ENCODE measurements at places on chromosomes 3 and 15. TPM values are rescaled to one million over a fixed set of nuclear protein-coding genes. Genes with fewer than 3 reads are reported as not detected.

The EBLN2 gene
- total RNA-seq = 5.1 TPM

The CHST2 gene
- total RNA-seq = 3.7 TPM

The ZNF774 gene
- 7.4 TPM for total RNA-seq

The MESP2 gene
- not detected for total RNA-seq

The ARL14 gene
- not detected for total RNA-seq

The ADCY5 gene
- total RNA-seq = 65.5 TPM

- DNase-seq = no peak
Observed at GRCh38 chr15:100772478-100772877, 107.2 kb upstream of the ALDH1A3 start.

DNA sequence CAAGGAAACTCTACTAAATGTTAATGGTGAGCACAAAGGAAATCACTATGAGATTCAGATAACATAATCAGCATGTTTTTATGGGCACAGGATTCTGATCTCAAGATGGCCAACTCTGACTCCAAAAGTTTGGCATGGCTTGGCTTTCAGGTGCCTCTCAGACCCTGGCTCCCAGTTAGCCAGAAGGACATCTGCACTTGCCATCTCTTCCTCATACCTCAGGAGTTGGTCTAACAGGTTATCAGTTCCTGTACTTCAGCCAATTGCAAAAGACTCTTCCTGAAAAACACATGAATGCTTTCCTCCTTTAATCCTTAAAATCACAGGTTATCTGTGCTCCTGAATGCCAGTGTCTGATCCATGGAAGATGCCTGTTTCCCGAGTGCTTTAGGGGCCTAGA, 25.0 kb downstream of the TMPRSS7 start:
- no peak for DNase-seq

DNA sequence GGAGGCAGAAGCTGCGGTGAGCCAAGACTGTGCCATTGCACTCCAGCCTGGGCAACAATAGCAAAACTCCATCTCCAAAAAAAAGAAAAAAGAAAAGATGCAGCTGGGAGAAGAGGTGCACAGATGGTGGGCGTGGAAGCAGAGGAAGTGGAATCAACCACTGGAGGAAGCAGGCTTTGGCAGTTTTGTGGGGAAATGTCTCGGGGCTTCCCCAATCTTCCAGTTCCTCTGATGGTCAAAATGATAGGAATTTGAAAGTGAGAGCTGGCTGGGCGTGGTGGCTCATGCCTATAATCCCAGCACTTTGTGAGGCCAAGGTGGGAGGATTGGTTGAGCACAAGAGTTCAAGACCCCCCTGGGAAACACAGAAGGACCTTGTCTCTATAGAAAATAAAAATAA, 48.1 kb upstream of the SMAD3 start:
- DNase-seq = no peak

DNA sequence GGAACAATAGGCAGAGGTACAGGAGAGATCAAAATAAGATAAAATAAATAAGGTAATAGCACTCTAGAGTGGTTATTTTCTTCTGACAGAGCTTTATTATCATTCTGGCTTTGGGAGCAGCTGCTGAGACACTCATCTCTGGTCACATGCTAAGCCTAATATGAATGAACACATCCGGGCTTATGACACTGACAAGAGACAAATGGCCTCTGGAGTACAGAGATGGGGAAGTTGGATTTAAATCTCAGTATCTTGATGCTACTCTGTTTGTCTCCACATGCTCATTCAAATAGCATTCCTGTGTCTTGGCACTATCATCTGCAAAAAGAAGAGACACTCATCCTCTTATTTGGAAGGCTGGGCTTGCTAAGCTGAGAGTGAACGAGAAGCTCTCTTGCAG, 55.6 kb downstream of the TMEM45A start:
- DNase-seq = no peak

DNA sequence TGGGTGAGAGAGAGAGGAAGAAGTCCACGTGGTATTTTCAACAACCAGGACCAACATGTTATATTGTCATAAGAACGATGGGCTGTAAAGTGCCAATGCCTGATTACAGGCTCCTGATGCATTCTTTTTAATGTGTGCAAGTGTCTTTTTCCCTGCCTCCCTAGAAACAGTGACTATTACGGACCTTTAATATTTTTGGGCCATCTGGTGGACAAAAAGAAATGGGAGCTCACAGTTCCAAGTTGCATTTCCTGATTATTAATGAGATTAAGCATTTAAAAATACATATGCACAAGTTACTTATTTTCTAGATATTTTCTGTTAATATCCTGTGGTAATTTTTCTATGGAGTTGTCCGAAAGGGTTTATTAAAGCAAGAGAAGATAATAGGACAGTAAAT, 530.2 kb downstream of the NR2F2 start:
- DNase-seq = no peak

GRCh38 chr15:67066959-67067853, 1.8 kb downstream of the SMAD3 start:
- DNase-seq = no peak

- no peak for DNase-seq
Observed at GRCh38 chr15:35465783-35466182, 80.2 kb downstream of the DPH6 start.

DNA sequence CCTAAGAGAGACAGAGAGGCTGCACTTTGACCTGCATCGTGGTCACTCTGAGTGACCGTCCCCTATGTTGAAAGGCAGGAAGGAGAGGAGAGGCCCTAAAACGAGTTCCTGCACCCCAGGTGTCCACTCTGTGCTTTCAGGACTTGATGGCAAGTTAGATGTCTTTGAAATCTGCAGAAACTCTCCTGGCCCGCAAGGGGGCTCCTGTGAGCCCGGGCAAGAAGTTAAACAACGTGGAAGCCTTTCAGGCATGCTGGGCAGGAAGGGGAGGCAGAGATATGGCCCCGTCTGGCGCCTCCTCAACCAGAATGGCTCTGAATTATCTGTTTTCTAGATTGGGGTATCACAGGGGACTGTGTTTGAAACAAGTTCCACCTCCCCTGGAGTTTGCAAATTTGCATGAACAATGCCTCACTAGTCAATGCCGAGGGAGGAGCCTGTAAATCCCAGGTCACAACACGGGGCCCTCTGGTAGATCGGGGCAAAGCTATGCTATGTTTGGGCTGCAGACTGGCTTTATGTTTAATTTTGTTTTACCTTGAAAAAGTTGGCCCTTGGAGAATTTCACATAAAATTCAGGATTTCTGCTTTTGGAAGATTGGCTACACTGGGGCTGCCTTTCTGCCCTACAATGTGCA, 9.8 kb downstream of the CTXND1 start:
- no peak for DNase-seq

DNA sequence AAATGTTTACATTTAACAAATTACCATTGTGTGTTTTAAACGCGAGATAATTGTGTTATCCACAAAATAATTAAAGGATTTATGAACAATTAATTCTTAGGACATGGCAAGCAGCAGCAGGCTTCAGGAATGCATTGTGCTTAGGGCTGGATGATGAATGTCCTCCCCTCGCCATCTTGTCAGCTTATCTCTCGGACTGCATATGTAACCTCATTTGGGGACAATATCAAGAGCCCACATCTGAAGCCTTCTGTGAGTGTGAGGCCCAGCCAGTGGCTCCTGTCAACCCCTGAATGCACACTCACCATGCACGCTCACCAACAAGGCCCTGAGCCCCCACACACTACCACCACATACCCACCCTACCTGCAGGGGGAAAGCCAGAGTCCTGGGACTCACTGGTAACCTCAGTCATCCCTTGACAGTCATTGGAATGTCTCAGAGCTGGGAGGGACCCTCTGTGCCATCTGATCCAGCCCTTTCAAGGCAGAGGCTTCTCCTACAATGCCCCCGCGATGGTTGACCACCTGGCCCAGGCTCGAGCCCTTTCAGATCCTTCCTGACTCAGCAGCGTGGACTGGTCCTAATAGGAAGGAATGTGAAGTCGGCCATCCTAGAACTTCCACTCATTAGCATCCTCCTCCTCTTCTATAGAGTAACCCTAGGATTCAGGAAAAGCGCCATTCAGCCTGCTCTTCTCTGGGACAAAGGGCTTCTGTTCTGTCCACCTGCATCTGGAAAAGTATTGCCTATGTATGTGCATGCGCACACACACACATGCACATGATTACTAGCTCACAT, 38.2 kb downstream of the MRPL46 start:
- DNase-seq = no peak

DNA sequence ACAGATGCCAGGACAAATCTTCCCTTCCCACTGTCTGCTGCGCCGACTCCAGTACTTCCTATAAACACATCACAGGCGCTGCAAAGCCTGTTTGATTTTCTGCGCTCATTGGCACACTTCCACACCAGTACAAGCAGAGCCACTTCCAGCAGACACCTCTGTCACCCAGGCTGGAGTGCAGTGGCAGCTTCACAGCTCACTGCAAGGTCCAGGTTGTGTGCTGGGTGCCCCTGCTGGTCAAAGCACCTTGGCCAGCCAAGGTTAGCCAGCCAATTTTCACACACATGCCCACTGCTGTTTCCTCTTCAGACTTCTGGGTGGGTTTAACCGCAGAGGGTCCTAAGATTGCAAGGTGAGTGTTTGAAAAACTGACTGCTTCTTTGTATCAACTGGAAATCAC, 4.9 kb downstream of the CHDH start:
- no peak for DNase-seq

DNA sequence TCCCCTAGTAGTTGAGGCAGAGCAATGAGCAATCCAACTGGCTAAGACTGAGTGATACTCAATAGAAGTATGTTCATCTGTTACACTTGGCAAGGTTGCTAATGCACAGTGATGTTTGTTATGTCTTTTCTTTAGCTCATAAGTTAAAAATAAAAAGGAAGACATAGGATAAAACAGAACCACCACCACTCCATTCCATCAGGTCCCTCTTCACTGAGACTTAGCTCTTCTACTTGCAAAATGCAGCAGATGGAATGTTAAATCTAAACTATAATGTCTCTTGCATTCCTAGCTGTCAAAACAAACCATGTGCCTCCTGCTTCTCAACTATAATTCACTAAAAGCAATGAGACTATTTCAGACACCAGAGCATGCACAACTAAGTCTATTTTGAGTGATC, 265.6 kb upstream of the UBE2E2 start:
- no peak for DNase-seq

- DNase-seq = no peak
Observed at GRCh38 chr3:152472672-152472954, 203.9 kb downstream of the MBNL1 start.

GRCh38 chr3:188712248-188712924, 459.4 kb upstream of the TPRG1 start:
- DNase-seq = no peak

- no peak for DNase-seq
Observed at GRCh38 chr15:80462836-80463512, 58.8 kb downstream of the ARNT2 start.

DNA sequence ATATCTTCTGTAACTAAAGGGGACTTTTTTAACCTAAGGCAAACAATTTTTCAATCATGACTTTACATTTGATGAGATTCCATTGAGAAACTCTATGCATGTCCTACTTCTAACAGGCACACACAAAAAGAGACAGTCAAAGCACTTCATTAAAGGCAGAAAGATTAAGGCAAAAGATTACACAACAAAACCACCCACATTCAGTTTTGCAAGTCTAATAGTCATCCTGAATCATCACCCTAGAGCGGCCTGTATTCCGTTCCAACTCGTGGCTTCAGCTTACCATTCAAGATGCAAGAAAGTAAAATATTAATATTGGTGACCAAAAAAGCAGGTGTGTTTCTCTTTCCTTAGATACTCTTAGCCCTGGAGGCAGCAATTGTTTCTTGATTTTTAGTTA, 205.9 kb downstream of the P3H2 start:
- DNase-seq = no peak

DNA sequence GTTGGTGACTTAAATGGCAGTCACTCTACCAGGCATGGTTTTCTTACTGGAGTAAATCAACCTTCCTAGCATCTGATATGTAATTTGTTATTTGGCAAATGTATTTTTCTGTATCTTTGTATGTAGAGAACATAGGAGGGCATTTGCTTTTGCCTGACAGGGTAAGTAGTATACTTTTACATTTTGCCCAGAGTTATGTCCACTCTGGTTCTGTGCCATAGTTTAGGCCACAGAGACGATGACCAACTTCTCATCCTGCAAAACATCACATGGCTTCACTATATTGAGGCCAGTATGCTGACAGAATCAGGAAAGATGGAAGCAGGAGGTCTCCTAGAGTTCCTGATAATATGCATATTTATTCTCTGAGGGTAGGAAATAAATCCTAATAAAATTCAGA, 23.1 kb upstream of the ULK4 start:
- DNase-seq = no peak

- no peak for DNase-seq
Observed at GRCh38 chr15:83775738-83776137, 121.8 kb downstream of the ADAMTSL3 start.

- DNase-seq = no peak
Observed at GRCh38 chr3:110618512-110619226, 452.9 kb upstream of the NECTIN3 start.

DNA sequence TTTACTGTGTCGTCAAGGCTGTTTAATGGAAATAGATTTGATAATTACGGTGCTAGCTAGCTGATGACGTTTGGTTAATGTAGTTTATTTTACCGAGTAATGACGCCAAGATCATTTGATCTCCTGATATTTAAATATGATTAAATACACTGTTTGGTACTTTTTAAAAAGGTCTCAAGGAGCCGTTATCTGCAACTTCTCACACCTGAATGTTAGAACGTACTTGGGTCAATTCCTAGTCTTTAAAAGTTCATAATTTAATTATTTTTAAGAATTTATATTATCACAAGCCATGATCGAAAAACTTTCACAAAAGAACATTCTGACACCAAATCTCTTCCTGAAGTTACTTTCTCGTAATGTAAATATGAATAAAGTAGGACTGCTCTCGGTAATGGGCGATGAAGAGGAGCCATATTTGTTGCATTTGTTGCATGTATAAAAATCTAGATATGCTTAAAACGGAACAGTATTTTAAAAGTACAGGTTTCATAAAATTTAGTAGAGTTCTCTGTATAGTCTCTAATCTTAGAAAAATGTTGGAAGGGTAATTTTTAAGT, 16.2 kb upstream of the CHD2 start:
- no peak for DNase-seq

GRCh38 chr3:37967260-37967881, 23.2 kb upstream of the VILL start:
- DNase-seq = peak; percentile 85

DNA sequence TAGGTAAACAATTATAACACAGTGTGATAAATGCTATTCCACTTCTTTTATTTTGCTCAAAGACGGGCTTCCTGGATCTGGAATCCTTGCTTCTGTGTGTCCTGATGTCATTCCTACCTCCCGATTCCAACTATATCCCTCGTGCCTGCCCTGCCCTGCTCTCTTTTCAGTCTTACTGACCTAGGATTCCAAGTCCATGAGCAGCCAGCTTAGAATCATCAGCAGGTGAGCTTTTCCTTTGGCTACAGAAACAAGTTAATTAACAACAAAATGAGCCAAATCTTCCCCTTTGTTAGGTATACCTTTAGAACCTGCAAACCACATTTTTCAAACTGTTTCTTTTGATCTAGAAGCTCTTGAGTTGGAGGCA, 21.9 kb upstream of the KPNA1 start:
- DNase-seq = no peak
